Activated T-helper 17 cell treated with anti-CD3 and anti-CD28 coated beads, Interleukin-2, amount 50 U/mL, for 72 hours (primary cell): ENCODE measurements at places on chromosomes 5 and 9. TPM values are rescaled to one million over a fixed set of nuclear protein-coding genes. Genes with fewer than 3 reads are reported as not detected.

Gene EGFLAM
- total RNA-seq = not detected

- no peak for ATAC-seq
Measured at GRCh38 chr5:65695896-65696295, 26.0 kb downstream of the SGTB start.

- peak; percentile 45 for ATAC-seq
Measured at GRCh38 chr9:89606624-89607311, 2.0 kb downstream of the GADD45G start.

DNA sequence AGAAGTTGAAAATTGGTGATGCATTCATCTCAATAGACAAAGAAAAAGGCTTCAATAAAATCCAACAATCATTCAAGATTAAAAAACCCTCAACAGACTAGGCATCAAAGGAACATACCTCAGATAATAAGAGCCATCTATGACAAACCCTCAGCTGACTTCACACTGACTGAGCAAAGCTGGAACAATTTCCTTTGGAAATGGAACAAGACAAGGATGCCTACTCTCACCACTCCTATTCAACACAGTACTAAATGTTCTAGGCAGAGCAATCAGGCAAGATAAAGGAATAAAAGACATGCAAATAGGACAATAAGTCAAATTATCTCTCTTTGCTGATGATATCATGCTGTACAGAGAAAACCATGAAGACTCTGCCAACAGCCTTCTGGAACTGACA lies 1188.1 kb downstream of the DTWD2 start:
- ATAC-seq = no peak

- peak; percentile 54 for ATAC-seq
Measured at GRCh38 chr9:35406183-35406959, 83.5 kb upstream of the RUSC2 start.

DNA sequence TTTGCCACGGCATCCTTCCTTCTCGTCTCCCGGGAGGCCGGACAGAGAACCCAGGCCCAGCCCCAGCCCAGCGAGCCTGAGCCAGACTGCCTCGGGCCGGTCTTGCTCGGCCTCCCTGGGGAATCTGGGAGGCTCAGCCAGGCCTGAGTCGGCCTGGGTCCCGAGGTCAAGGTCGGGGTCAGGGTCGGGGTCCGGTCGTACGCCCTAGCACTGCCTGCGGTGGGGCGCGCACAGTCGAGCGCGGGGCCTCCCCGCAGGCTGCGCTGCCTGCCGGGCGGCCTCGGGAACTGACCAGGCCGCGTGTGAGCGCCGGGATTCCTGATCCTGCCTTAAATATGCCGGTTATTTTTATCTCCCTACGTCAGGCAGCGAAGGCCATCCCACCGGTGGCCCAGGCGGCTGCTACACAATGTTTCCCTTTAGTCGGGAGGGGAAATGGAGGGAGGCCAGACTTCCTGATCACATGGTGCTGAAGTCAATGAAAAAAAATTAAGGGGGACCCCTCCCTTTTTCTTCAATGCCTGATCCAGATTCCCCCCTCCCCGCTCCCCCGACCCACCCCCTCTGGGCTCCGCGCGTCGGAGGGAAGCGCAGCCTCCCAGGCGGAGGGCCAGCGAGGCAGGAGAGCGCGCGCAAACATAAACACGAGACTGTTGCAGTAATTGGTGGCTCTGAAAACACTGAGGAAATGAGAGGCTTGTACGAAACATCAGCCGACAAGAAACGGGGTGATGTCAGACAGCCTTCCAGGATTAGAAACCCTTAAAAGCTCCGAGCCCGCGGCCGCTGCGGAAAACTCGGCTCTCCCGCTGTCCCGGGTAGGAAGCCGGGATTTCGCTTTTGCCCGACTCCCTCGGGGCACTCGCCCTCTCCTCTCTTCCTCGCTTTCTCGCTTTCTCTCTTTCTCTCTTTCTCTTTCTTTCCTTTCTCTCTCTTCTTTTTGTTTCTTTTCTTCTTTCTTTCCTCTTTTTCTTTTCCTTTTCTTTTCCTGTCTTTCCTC lies 148.2 kb upstream of the KLF4 start:
- no peak for ATAC-seq

- no peak for ATAC-seq
Measured at GRCh38 chr5:152644029-152644728, 239.1 kb upstream of the NMUR2 start.

DNA sequence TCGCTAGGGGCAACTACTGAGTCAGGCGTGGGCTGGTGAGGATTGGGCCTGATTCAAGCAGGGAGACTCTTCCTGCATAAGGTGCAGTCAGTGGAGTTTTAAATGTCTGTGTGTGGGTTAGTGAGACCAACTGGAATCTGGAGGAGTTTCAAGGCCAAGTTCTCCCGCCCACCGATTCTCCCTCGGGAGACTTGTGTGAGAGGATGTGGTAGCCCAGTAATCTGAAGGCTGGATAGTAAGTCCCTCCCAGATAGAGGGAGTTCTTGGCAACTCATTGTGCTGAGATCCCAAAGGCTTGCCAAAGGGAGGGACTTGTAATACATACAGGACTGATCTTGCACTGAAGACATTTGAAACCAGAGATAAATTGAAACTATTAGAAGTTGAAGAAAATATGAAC lies 51.8 kb downstream of the WDR36 start:
- ATAC-seq = no peak

Gene ANKRD34B
- not detected for total RNA-seq

DNA sequence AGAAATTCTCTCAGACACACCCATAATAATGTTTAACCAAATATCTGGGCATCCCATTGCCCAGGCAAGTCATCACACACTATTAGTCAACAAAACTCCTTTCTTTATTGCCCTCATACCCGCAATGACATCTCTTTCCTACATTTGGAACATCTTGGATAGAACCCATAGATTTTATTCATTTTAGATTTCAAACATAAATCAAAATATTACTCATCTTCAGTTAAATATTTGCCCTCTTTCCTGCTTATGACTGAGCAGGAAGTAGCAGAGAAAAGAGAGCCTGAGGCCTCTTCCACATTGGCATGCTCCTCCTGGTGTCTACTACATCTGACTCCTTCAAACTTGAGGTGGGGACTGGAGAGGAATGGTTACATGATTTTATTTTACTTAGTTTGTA lies 592.0 kb downstream of the CHSY3 start:
- ATAC-seq = no peak

- ATAC-seq = no peak
Measured at GRCh38 chr5:14136228-14136627, 6.9 kb upstream of the TRIO start.

Gene CDKN2B
- 0.76 TPM for total RNA-seq

- ATAC-seq = no peak
Measured at GRCh38 chr5:88782571-88782970, 100.4 kb downstream of the MEF2C start.

Gene DRD1
- total RNA-seq = not detected

DNA sequence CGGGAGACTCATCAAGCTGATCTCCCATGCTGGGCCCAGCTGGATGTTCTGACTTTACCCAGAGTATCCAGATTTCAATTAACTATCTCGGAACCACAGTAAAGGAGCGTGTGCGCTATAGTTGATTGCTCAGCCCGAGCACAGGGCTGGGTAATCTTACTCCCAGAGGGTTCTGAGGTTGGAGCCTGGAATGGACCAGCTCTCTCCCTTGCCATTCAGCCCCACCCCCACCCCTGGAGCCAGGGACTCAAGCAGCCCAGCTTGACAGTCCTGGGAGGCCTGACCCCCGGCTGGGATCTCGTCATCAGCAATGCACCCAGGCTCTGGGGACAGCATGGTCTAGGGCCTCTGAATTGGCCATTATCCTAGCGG lies 23.7 kb upstream of the PTGES start:
- ATAC-seq = no peak

Gene PDE4D
- total RNA-seq = 125 TPM

Gene PCDHB8
- not detected for total RNA-seq

DNA sequence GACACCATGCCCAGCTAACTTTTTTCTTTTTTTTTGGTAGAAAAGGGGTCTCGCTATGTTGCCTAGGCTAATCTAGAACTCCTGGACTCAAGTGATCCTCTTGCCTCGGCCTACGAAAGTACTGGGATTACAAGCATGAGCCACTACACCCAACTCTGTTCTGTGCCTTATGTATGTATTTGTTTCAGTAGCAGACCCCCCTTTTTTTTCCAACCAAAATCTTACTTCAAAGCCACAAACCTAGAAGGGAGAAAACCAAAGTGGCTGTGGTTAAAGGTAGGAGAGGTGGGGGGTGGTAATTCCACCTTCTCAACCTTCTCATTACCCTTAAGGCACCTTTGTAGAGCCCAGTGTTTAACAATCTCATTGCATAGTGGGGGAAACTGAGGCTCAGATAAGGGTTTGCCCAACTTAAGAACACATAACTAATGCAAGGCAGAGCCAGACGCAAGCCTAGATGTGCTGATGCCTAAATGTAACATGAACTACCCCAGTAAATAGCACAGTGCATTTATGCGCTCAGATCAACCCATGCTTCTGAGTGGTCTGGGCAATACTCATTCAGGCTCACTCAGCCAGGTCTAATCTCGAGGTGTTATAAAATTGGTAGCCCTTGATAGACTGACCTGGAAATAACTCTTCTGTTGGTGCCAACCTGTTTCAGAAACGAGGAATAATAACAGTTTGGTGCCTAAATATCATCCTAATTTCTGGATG lies 33.0 kb downstream of the ITK start:
- ATAC-seq = peak; percentile 5

DNA sequence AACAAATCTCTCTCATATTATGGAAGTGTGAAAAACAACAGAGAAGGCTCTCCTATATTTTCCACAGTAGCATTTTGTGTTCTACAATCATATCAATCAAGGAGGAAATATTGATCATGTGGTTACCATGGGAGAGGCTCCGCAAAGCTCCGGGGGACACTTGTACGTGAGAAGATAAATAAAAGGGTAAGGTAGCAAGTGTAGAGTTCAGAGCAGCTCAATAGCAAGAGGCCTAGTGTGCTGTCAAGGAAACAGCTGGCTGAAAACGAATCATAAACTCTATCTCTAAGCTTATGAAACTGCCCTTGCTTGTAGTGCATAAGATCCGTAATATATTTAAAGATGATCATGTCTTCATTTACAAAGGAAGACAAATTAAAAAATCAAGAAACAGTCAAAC lies 57.5 kb downstream of the CDH18 start:
- no peak for ATAC-seq

DNA sequence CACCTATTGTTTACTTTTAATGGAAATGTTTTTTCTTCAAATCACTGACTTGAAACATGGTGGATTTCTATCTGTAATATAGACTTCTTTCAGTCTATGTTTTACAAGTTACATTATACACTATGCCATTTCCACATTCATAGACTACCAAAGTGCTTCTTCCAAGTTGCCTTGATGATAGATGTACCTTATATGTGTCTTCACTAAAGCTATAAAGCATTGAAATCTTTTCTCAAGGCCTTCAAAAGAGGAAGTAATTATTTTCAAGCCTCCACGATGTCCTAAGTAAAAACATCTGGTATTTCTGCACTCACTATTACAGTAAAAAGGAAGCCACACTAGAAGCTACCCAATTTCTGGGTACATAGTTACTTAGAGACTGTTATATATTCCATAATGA lies 113.3 kb downstream of the FGF10 start:
- no peak for ATAC-seq

Gene GPR150
- 0.35 TPM for total RNA-seq

DNA sequence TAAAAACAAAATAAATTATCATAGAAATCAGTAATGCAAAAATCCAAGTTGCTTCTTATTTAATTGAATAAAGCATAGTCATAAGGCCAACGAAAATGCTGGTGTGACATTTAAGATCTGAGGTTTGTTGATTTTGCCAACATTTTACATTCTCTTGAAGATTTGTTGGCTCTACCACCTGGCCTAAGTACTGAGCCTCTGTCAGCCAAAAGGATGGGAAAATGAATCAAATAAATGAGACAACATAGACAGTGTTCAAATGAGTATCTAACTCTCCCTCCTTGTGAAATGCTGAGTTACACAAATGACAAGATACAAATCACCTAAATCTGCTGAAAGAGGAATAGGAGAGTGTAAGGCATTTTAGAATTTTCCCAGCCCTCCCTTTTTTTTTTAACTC lies 575.0 kb downstream of the CDH12 start:
- ATAC-seq = no peak

Gene TIMD4
- total RNA-seq = 0.67 TPM

Gene C6
- not detected for total RNA-seq

DNA sequence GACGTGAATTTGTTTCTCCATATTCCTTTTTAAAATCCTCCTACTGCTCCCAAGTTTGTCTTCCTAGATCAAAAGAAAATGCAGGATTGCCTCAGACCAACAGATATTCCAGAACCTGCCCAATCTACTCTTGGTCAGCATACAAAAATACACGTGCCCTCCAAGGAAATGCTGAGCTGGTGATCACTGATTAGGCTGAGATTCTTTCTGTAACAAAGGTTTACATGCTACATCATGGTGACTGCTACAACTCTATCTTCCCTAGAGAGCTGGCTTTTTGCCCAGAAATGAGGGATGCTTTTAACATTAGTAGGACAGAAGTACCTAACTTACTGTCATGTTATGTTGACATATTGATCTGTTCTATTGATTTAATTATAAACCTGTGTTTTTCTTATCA lies 35.5 kb downstream of the OR2Y1 start:
- no peak for ATAC-seq

DNA sequence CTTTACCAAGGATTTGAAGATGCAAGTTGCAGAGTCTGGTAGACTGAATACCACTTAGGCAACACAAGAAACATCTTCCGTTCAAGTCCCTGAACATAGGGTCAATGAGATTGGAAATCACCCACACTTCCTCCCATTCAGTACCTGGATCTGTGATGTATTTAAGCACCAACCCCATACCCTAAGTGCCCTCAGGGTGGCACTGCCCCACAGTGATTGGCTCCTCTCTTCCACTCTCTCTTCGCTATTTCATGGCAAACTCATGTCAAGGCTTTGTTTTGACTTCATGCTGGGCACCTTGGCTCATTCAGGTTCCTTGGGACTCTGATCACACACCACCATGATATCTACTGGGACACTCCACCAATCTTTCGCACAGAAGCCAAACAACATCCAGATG lies 53.7 kb downstream of the GGTA1 start:
- ATAC-seq = no peak

Gene GZMA
- 10.3 TPM for total RNA-seq

DNA sequence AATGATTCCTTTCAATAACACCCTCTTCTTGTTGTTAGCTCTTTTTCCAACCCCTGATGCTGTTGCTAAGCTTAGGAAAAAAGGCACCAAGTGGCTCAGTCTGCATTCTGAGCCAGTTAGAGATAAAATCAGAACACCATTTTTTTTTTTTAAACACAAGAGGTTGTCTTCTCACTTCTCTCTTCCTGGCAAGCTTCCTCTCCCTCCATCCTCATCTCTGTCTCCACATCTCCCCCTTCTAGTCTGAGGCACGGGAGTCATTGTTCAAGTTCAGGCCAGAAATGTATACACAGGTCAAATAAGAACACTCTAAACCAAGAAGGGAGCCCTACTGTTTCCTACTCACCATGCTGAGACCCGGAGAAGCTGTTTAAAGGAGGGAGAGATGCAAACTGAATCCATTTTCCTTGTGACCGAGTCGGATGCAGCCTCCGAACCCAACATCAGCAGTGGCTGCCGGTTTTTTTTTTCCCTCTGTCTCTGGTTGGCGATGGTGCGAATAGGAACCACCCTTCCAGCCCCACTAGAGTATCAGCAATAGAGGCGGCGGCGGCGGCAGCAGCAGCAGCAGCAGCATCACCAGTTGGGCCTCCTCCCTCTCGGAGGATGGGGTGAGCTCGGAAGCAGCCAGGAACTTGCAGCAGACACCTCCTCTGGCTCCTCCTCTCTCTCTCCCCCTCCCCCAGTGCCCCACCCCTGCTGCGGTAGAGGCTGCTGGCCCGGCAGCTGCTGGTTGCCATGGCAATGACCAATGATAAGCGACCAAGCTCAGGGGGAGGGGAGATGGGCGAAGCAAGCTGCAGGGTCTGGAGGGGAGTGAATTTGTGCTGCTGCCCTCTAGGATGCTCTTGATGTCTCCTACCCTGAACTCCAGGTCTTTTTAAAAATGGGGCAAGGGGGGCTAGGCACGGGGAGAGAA lies at the start of gene JAKMIP2:
Gene JAKMIP2, minus strand, starts transcription at position 619 of the 919 bp plus-strand sequence. CDS start 110,922 bp downstream, outside the sequence.
- ATAC-seq = peak; percentile 94
